ENCODE measurements at places on chromosomes 16 and 17.
A peak's percentile ranks its signal among the peaks of the same experiment; 100 is the strongest.

- DNase-seq = no peak
These were observed 120.9 kb downstream of the C16orf78 start for GRCh38 chr16:49494474-49494873.

GRCh38 chr16:64450177-64450576 lies 671.7 kb downstream of the CDH11 start:
- DNase-seq = no peak

DNA sequence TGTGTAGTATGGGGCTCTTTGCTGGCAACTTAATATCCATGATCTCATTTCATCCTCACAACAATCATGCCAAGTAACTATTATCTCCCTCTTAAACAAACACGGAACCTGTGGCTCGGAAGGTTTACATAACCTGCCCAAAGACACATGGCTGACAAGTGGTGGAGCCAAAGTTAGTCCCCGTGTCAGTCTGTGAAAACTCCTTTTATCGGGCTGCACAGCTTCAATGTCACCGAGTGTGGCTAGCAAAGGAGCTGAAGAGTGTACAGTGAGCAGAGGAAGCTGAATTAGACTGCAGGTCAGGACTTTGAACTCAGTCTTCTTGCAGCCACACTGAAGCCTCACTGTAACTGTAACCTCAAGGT lies 80.3 kb downstream of the PARN start:
- no peak for DNase-seq

- DNase-seq = no peak
These were observed 97.9 kb upstream of the ZNF750 start for GRCh38 chr17:82937411-82938371.

DNA sequence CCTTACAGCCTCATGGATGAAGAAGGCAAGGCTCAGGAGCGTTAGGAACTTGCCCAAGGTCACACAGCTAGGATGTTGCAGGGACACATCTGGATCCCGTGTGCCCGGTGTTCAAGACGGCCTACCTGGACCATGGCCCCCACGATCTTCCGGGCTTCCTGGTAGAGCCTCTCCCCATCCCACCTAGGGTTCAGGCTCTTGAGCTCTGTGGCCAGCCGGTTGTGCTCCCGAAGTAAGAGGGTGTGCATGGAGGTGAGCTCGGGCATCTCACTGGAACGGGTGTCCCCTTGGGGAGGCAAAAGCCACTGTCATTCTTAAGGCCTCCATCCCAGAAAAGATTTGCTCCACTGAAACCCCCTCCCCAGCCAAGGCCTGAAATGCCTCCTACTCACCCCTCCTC lies 5.3 kb downstream of the MPO start:
- no peak for DNase-seq

- peak; percentile 96 for DNase-seq
These were observed 64.9 kb downstream of the IRF8 start for GRCh38 chr16:85963753-85964285.

- DNase-seq = no peak
These were observed 454.0 kb downstream of the WWOX start for GRCh38 chr16:78553268-78554039.

- DNase-seq = no peak
These were observed 1.3 kb downstream of the CIITA start for GRCh38 chr16:10878328-10878643.

DNA sequence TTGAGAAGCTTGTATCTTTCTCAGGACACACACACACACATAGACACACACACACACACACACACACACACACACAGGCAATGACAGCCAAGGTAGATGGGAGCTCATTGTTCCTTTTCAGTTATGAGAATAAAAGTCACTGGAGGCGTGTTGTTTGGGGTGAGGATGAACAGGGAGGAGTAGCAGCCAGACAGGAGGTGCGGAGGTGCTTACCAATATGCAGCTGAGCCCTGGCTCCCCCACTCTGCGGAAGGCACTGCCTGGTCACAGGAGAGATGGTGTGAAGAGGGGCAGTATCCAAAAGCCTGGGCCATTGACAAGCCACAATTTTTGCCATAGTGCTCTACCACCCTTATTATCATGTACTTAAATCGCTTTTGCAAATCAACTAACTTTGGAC lies 77.4 kb downstream of the CBLN1 start:
- DNase-seq = no peak

GRCh38 chr16:79062821-79063220 lies 537.7 kb downstream of the MAF start:
- DNase-seq = no peak

DNA sequence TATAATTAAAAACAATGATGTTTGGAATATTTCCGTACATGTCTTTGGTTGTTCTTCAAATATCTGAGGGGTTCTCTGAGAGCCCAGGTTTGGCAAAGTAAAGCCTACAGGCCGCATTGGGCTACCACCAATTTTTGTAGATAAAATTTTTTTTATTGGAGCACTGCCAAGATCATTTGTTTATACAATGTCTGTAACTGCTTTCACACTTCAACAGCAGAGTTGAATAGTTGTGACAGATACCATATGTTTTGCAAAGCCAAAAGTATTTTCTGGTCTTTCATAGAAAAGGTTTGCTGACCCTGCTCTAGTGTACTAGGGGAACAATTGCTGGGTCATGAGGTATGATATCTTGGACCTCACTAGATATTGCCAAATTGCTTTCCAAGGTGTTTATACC lies 10.5 kb downstream of the PPM1D start:
- DNase-seq = peak; percentile 70

DNA sequence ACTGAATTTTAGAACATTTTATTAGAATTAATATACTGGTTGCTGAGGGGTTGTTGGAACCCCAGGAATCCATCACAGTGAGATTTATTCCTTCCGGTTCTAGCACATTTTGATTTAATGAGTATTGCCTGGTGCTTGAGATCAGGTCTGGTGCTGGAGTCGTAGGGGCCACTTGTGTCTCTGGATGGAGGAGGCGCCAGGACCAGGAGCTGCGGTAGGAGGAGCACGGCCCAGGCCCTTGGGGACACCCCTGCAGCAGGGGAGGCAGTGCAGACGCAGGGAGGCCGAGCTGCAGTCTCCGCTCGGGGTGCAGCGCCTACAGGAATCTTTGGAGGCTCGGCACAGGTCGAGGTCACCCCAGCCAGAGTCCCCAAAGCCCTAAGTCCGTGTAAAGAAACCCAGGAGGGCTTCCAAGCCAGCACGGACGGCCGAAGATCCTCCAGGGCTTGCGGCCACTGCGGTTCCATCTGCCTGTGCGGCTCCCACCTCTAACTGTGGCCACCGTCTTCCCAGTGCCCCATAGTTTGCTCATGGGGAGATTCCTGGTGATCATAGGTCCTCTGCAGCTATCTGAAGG lies 66.2 kb upstream of the CREBBP start:
- DNase-seq = no peak

DNA sequence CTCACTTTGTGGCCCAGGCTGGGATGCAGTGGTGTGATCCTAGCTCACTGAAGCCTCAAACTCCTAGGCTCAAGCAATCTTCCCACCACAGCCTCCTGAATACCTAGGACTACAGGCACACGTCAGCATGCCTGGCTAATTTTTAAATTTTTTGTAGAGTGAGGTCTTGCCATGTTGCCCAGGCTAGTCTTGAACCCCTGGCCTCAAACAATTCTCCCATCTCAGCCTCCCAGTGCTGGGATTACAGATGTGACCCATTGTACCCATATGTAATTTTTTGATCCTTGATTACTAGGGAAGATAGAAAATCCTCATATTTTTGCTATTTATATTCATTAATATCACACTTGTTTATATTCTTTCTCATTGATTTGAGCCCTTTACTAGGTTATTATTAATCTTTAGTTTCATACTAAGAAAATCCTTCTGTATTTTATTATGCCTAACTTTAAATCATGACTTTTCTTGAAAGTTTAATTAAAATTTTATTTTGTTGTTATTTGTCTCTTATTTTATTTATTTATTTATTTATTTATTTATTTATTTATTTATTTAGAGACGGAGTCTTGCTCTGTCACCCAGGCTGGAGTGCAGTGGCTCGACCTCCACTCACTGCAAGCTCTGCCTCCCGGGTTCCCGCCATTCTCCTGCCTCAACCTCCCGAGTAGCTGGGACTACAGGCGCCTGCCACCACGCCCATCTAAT lies 75.4 kb downstream of the BCAS3 start:
- DNase-seq = no peak

DNA sequence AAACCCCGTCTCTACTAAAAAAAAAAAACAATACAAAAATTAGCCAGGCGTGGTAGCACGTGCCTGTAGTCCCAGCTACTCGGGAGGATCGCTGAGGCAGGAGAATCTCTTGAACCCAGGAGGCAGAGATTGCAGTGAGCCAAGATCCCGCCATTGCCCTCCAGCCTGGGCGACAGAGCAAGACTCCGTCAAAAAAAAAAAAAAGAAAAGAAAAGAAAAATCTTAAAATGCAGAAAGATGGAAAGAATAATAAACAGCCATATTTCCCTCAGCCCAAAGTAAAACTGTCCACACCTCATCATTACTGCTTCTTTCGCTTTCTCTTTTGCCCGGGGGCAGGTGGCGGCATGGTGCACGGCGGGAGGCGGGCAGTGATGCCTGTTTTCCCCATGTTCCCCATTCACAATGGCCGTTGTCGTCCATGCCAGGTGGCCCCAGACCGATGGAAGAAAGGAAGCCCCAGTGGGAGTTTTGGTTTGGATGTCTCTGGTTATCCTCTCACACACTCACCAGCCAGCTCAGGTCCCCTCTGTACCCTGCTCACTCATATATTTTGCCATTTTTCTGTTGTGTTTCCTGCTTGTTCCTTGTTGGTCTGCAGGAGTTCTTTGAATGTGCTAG lies 37.0 kb upstream of the PEMT start:
- DNase-seq = no peak

DNA sequence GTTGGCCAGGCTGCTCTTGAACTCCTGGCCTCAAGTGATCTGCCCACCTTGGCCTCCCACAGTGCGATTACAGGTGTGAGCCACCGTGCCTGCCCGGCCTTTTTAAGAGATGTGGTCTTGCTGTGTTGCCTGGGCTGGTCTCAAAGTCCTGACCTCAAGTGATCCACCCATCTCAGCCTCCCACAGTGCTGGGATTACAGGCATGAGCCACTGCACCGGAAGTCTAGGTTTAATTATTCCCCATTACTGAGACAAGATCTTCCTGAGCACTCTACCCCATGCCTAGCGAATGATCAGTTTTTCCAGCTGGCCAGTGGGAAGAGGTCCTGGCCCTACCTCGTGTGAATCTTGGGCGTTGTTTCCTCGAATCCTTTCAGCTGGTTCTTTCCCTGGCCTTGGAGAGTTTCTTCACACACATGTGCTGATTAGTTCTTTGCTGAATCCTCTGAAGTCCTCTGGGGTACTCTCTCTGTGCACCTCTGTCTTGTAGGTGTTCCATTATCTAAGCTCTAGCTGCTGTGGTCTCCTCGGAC lies 18.9 kb downstream of the C16orf54 start:
- no peak for DNase-seq

- DNase-seq = no peak
These were observed 66.4 kb downstream of the NDEL1 start for GRCh38 chr17:8502126-8502525.

DNA sequence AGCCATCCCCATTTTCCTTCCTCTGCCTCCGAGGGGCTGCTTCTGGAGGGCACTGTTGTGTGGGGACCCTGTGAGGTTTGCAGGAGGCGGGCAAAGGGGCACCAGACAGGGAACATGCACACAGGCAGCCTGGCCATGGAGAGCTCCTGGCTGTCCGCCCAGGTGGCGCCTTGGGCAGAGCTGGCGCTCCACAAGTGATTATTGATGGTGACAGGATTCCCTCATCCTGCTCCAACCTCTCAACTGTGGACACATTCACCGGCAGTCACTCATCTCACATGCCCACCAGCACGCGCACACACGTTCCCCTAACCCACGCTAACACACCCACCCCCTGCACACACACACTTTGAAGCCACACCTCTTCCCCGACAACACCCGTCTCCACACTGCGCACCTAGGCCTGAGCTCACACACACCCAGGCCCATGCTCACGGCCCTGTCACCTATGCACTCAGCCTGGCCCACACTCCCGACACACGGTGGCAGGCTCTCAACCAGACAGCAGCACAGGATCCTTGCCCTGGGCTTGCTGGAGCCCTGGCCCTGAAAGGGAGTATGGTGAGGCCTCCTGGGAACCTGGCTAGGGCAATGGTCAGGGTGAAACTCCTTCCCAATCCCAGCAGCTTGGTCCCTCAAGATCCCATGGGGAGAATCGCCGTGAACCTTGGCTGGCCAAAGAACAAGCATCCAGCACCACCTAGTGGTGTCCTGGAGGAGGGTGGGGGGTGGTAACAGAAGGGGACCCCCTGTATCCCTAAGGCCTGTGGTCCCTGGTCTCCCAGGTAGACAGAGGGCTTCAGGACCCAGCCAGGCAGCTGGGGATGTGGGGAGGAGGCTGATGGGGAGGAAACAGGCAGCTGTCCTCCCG lies 3.6 kb downstream of the PNMT start:
- peak; percentile 73 for DNase-seq

DNA sequence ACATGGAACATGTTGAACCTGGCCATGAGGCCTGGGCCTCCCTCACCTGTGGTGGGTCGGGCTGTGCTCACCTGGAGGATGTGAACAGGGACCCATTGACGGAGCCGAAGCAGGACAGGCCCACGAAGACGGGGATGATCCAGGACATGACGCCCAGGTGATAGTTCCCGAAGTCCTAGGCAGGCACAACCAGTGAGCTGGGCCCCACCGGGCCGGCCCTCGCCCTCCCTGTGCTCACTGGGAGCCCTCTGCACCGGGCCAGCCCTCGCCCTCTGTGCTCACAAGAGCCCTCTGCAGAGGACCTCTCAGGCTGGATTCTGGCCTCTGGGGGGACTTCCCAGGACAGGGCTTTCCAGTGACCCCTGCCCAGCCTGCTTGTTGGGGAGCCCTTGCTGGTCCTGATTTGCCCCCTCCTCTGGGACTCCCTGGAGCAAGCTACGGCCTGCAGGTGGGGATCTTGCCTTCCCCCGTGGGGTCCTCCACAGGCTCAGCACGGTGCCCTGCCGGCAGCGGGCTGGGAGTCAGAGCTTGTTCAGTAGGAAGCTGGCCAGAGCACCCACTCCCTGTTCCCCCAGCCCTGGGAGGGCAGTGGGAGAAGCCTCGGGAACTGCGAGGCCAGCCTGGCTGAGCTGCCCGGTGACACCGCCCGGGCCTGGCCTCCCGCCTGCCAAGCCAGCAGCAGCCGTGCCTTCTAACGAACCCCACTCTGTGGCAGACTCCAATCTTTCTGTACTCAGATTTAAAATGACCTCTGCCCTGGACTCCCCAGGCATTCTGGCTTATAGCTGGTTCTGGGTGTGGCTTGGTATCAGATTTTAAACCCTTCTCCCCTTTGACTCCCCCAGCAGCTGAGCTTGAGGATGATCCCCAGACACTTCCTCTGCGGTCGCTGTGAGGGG lies 30.4 kb downstream of the SLC7A5 start:
- no peak for DNase-seq

- DNase-seq = no peak
These were observed 63.9 kb downstream of the SHISA9 start for GRCh38 chr16:12965274-12965804.
